ENCODE measurements at places on chromosomes 6 and 20.

GRCh38 chr6:53300656-53301551 lies 47.8 kb downstream of the ELOVL5 start:
- DNase-seq, result no peak

- DNase-seq, result peak; percentile 92
Measured at GRCh38 chr6:26251354-26252076, 113.5 kb upstream of the BTN3A2 start.

GRCh38 chr20:61965606-61966491 lies 99.8 kb downstream of the TAF4 start:
- DNase-seq, result no peak

DNA sequence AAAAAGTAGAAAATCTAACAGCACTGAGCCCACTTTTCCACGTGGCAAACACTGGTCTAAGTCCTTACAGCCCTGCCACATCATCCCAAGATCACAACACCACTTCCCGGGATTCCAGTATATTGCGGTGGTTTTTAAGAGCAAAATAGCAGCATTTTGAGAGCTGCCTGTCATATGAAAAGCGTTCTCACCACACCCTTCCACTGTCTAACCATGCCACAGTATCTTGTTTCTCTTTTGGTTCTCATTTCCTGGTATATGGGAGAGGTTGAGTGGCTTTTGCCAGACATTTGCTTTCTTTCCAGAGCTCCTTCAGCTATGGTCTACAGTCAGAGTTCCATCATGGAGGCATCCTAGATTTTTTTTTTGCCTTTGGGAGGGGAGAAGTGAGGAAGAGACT lies 243.0 kb downstream of the TSHZ2 start:
- no peak for DNase-seq

GRCh38 chr20:45183084-45183483 lies 8.4 kb downstream of the PI3 start:
- DNase-seq, result no peak
